KG1 (cell line): ENCODE measurements at places on chromosomes 11 and 22.

DNA sequence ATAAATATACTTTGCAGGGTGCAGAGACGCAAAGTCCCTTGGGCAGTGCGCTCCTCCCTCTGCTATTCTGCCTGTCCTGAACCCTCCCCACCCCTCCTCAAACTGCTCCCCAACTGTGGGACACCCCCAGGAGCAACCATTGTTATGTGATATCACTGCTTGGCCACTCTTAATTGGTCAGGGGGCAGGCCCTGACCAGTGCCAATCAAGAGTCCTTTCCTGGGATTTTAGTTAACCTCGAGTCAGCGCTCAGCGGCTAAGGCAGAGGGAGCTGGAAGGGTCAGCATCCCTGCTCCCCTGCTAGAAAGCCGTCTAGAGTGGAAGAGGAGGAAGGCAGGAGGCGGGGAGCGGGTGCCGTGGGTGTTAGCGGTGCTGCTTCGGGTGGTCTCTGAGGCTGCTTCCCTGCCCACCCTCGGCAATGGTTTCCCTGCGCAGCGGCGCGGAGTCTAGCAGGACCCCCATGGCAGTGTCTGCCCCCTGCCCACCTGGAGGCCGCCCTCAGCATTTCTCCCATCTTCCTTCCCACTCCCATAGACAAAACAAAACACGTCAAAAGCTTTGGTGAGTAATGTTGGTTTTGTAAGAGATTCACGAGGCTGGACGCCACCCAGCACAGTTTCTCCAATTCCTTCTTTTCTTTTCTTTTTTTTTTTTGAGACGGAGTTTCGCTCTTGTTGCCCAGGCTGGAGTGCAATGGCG is 38.4 kb upstream of the A4GALT start:
- DNase-seq: no peak

- no peak for DNase-seq
Measured at GRCh38 chr22:17820879-17821439, 46.7 kb upstream of the BID start.

- peak; percentile 23 for DNase-seq
Measured at GRCh38 chr11:128365044-128365443, 222.3 kb downstream of the ETS1 start.

GRCh38 chr22:35955546-35955945 is 73.1 kb downstream of the RBFOX2 start:
- DNase-seq: no peak

- DNase-seq: no peak
Measured at GRCh38 chr11:38332046-38332445, 1734.0 kb upstream of the RAG2 start.

DNA sequence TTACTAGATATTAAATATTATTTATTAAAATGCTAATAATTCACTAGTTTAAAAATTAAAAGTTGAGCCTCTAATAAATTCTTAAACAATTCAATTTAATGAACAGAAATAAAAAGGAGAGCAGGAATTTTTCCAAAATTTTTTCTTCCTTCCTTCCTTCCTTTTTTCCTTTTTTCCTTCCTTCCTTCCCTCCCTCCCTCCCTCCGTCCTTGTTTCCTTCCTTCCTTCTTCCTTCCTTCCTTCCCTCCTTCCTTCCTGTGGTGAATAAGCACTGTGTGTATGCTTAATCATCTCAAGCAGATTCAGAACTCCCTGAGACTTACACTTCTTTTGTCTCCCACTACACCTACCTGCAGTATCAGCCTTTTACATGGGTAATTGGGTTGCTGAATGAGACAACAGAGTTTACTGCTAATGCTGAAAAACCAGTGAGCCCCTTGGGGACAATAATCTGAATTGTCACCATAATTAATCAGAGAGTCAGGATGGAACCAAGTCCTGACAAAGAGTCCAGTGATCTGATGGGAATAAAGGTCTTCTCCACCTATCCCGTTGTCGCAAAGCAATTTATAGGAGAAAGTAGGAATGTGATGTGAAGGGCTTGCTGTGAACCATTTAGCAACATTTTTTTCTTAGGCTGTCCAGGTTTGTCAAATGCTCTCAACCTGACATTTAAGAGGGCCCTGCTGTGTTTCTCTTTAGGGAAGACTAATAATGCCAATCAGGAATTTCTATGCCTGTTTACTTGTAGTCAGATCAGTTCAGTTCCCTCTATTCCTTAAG is 58.1 kb upstream of the CEP295 start:
- no peak for DNase-seq

DNA sequence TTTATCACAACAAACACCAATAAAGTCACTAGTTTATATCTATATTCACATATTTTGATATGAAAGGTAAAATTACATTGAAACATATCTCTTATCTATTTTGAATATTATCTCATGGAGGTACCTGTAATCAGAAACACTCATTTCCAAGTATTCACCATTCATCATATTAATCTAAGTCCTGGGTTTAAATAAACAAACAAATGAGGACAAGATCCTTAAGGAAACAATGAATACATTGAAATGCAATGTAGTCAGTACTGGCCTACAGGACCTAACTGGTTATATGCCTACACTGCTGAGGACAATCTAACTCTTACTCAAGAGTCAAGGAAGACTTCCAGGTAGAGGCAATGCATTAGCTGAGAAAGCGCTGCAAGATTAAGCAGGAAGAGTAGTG is 1411.9 kb upstream of the RAG2 start:
- no peak for DNase-seq

- no peak for DNase-seq
Measured at GRCh38 chr22:32562916-32563315, 88.3 kb downstream of the FBXO7 start.

- no peak for DNase-seq
Measured at GRCh38 chr11:121930004-121930965, 185.7 kb downstream of the BLID start.

- DNase-seq: peak; percentile 96
Measured at GRCh38 chr22:49657275-49657973, 170.2 kb downstream of the BRD1 start.

GRCh38 chr22:38017272-38017920 is 33.0 kb upstream of the SOX10 start:
- DNase-seq: no peak

GRCh38 chr11:126079621-126080124 is 17.0 kb upstream of the CDON start:
- no peak for DNase-seq

DNA sequence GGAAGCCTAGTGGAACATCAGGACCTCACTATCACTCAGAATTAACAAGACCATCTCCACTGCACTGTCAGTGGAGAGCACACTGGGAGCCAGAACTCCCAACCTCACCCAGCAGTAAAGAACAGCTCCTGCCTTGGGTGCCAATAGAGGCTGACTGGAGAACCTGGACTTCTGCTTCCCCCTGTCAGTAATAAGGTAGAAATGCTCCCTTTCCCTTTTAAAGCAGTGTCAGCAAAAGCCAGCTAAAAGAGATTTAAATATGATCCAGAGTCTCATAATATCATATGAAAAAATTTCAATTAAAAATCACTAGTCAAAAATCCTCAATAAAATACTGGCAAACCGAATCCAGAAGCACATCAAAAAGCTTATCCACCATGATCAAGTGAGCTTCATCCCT is 82.8 kb downstream of the SPATA19 start:
- no peak for DNase-seq
